Panc1 (cell line): ENCODE measurements at places on chromosomes 4 and X.
A peak's percentile ranks its signal among the peaks of the same experiment; 100 is the strongest.

DNA sequence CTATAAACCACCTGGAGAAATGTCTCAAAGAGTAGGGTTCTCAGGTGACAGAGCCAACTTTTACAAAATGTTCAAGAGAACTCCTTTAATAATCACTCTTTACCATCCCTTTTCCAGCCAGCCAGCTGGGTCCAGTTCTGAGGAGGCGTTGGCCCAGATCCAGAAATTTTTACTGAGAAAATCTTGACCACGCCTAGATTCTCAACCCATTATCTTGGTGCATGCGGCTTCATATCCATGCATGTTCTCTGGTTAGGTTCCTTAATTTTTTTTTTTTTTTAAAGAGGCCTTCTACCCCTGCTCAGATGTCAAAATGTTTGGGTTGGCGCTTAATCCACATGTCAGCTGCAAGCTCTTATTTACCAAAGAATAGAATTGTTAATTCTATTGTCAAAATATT, 12.0 kb upstream of the MAP7D2 start:
- DNase-seq, result no peak

DNA sequence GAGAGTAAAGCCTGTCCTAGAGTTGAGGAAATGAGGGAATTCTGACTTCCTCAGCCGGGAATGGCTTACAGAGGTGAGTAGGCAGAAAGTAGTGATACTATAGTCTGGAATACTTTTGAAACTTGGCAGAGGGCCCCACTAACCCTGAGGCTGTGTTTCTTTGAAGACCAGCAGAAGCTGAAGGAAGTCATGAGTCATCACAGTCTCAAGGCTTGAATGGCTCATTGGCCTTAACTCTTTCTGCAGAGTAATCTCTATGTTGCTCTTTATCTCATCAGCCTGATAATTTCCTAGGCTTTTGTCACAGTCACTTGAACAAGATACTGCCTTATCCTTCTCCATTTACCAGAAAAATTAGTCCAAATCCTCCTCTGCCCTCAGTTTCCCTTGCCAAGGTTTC, 80.8 kb downstream of the ANKRD50 start:
- peak; percentile 36 for DNase-seq

- no peak for DNase-seq
Measured at GRCh38 chr4:72496119-72496518, 72.9 kb downstream of the ADAMTS3 start.

DNA sequence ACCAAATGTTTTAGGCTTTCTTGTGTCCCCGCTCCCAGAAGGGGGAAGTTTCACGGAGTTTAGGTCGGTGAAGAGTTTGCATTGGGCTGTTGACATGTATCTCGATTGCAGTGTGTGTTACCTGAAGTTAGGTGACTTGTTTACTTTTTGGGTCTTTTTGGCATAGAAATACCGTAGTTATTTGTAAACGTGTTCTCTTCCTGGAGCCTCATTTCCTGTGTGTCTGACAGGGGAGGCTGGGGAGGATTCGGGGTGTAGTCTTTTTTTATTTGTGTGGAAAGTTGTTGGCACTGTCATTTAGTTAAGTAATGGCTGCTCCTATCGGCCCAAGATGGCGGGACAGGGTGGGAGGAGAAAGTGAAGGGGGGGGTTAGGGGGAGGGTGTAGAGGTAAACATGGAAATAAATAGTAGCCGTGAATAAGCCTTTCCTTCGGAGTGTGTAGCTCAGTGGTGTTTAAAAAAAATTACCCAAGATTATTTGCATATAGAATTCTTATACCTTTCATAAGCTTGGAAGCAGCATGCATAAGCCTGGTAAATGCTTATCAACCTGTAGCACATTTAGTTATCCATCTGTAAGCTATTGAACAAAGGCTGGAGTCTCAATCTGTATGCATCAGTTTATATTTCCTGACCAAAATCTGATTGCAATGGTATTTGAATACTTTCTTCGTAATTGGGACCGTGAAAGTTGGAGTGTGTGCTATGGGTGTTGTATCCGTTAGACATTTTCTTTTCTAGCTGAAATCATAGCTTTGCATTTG, 1.6 kb downstream of the KDM6A start:
- no peak for DNase-seq

DNA sequence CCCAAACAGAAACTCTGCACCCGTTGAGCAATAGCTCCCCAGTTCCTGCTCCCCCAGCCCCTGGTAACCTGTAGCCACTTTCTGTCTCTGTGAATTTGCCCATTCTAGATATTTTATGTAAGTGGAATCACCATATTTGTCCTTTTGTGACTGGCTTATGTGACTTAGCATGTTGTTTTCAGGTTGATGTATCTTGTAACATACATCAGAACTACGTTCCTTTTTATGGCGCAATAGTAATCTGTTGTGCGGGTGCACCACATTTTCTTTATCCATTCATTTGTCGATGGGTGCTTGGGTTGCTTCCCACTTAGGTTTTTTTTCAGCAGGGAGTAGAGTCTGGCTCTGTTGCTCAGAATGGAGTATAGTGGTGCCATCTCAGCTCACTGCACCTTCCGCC, 6.6 kb upstream of the PDZD4 start:
- no peak for DNase-seq

GRCh38 chrX:108945883-108946523, 209.6 kb upstream of the IRS4 start:
- DNase-seq, result no peak

- DNase-seq, result no peak
Measured at GRCh38 chrX:47198687-47199080, 5.1 kb downstream of the UBA1 start.

- DNase-seq, result no peak
Measured at GRCh38 chr4:150119492-150119891, 41.2 kb downstream of the DCLK2 start.

- no peak for DNase-seq
Measured at GRCh38 chrX:124467202-124467601, 120.8 kb downstream of the SH2D1A start.

DNA sequence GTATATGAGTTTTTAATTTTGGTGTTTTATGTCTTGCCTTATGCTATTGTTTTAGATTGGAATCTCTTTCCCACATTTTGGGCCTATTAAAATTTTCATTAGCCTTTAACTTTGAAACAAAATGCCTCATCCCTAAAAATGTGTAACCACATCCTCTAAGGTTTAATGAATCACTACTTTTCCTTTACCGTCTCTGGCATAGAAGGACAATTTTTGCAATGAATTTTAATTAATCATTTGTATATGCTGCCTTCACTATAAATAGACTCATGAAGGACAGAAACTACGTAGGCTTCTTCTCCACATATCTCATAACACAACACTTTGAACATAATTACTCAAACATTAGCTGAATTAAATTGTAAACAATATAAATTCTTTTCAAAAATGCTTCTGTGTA, 421.5 kb downstream of the NLGN4X start:
- no peak for DNase-seq

DNA sequence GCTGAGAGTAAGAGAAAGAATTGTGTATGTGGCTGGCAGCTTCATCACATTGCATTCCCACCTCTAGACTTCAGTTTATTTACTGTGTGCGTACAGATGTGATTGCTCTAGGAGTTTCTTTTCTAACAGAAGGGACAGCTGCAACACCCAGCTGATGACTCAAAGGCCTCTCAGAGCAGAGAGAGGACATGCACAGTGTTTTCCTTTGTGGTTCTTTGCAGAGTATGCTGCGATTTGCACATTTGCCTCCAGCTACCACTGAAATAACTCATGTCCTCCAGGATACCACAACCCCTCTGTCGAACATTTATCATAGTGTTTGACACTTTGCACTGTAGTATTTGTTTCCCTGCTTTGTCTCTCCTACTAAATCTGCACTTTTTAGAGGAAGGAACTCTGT, 294.1 kb downstream of the STIM2 start:
- DNase-seq, result no peak

DNA sequence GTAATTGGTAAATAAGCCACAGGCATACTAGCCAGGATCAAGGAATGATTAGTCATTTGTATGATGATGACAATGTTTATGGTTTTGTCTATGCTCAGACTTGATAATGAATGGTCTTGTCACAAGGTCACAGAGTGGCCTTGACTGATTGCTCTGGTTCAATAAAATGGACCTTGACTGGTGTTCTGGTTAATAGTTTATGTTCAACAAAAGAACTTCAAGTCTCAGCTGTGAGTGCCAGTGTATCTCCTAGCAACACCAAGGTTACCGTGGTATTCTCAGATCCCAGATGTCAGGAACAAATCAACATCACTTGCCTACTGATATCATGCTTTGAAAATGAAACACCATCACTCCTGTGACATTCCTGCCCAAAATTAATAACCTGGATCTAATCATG, 16.3 kb upstream of the LRAT start:
- DNase-seq, result no peak
